ENCODE measurements at places on chromosomes 13 and 19.

- DNase-seq = no peak
Observed at GRCh38 chr19:31232180-31232579, 117.1 kb downstream of the TSHZ3 start.

DNA sequence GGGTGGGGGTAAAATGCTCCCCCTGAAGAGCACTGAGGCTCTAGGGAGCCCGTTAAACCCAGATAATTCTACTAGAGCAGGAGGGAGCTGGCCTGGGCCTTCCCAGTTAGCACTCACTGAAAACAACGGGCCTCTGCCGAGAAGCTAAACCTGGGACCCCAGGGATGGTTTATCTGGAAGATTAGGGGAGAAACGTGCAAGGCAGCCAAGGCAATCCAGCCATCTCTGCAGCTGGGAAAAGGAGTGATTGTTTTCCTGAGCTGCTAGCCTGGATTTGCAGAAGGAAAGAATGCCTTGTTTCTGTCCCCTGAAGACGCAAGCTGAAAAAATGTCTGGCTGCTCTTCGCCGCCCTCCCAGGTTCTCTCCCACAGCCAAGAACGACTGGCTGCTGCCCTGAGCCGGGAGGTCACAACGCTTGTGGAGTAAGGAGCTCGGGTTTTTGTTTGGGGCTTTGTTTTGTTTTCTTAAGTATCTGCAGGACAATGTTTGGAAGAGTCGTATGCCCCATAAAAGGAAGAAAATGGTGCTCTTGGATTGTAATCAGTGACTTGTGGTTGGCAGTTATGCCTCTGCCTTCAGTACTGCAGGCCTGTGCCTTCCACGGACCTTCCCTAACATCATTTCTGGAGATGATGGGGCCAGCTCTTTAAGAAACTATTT is 31.5 kb downstream of the COL4A2 start:
- no peak for DNase-seq

- DNase-seq = no peak
Observed at GRCh38 chr13:113432506-113433270, 20.6 kb downstream of the ADPRHL1 start.

GRCh38 chr13:24911133-24911908 is 147.4 kb downstream of the RNF17 start:
- DNase-seq = no peak

DNA sequence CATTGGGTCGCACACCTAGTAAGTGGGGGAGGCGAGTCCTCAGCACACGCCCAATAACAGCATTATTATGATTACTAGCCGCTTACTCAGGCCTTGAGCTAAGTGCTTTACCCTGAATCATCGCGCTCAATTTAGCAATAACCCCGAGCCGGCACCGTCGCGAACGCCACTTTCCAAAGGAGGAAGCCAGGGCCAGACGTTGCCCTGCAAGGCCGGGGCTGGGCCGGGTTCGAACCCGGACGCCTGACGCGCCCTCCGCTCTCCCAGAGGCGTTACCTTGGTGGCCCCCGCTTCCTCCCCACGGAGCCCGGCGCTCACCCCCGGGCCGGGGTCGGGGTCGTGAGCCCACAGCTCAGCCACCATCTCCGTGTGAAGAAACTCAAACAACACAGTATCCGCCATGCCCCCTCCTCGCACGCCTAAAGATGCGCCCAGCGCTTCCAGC is at the start of gene TRAPPC6A:
TRAPPC6A (minus strand) TSS at position 421 of the 445 bp plus-strand sequence; CDS start at position 402, 19 bp downstream.
- no peak for DNase-seq

GRCh38 chr19:291561-292280 is 518 bp upstream of the PLPP2 start:
- DNase-seq = no peak

DNA sequence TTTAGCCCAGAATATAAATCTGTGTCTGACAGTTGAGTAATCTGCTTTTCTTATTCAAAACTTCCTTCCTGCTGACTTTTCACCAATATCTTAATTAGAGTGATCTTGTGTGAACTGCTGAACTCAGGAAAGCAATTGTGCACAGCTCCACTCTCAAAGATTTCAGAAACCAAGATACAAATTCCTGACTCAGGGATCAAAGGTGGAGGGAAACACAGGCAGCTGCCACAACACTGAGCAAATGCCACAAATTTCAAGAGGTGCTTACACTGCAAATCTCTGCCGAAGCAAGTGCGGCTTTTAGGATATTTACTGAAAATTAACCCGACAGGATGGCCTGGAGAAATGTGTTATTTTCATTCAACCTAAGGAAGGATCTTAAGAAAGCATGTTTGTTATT is 111.4 kb downstream of the STOML3 start:
- no peak for DNase-seq

- DNase-seq = no peak
Observed at GRCh38 chr13:112725346-112726015, 35.6 kb downstream of the ATP11A start.

GRCh38 chr19:51466723-51467122 is 8.5 kb upstream of the SIGLEC8 start:
- DNase-seq = no peak

GRCh38 chr13:80924596-80924995 is 583.7 kb upstream of the SPRY2 start:
- no peak for DNase-seq

DNA sequence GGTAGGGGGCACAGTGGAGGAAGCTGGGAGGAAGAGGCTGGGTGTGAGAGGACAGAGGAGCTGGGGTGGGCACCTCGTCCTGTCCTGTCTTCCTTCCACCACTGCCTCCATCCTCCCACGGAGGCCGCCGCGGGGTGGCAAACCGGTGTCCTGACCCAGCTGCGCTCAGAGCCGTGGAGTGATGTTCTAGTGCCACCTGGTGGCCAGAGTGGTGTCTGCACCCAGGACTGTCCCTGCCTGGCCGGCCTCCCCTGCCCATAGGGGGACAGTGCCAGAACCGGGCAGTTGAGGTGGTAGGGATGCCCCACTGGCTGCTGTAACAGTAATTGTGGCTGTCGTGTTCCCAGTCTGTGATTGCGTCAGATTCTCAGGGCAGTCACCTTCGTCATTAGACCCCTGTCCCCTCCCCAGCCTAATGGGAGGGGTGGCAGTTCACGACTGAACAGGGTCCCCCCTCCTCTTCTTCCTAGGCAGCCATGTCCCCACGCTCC is 11.1 kb upstream of the ARRDC2 start:
- DNase-seq = peak; percentile 83

DNA sequence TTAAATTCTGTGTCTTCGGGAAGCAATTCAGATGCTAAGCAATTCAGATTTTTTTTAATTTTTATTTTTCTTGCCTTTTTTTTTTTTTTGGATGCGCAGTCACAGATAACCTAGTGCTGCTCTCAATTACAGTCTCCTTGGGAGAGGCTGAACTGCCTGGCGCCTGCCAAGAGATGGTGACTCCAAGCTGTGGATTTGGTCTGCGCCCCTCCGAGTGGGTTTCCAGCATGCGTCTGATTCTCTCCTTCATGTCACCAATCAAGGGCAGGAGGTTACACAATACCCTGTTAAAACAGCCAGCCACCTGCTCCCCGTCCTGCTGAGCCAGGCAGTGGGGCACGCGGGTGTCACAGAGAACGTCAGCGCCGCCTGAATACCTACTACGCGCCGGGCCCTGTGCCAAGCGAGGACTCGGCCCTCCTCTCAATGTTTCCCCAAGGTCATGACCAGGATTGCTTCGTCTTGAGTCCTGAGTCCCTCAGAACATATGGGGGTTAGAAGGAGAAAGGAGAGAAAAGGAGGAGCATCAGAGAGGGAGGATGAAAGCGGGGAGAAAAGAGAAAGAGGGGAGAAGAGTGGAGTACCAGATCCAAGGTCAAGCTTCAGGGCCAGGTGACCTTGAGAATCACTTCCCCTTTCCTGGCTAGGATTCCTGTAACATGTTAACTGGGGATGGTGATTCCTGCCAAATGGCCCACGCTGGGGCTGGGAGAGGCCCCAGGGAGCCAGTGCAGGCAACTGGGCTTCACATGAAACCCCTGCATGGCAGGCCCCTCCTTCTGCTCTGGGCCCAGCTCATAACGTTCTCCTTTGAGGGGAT is 213.6 kb downstream of the URI1 start:
- DNase-seq = no peak

- no peak for DNase-seq
Observed at GRCh38 chr13:44426461-44426860, 52.8 kb downstream of the SERP2 start.

Data from stimulated activated CD4-positive, alpha-beta T cell treated with anti-CD3 and anti-CD28 coated beads, Interleukin-12 subunit alpha, Interleukin-12 subunit beta, amount 100 ng/mL, for 4 hours (primary cell).